ENCODE measurements at places on chromosomes 13 and 19.

DNA sequence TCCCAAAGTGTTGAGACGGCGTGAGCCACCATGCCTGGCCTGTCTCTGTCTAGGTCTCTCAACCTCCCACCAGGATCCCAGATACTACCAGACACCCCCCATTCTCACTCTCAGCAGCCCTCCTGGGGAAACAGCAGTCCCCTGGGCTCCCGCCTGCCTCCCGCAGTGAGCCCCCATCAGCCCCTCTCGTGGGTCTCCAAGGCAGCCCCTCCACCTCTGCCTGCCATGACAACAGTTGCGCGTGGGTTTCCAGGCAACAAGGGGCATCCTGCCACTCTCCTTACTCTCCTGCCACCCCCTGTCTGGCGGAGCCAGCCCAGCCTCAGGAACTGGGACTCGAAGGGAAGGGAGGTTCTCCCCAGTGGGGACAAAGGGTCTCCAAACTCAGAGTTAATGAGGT lies 5.2 kb downstream of the LRRC4B start:
- no peak for DNase-seq

GRCh38 chr19:51417810-51418157 lies 342 bp upstream of the SIGLEC10 start:
- no peak for DNase-seq

DNA sequence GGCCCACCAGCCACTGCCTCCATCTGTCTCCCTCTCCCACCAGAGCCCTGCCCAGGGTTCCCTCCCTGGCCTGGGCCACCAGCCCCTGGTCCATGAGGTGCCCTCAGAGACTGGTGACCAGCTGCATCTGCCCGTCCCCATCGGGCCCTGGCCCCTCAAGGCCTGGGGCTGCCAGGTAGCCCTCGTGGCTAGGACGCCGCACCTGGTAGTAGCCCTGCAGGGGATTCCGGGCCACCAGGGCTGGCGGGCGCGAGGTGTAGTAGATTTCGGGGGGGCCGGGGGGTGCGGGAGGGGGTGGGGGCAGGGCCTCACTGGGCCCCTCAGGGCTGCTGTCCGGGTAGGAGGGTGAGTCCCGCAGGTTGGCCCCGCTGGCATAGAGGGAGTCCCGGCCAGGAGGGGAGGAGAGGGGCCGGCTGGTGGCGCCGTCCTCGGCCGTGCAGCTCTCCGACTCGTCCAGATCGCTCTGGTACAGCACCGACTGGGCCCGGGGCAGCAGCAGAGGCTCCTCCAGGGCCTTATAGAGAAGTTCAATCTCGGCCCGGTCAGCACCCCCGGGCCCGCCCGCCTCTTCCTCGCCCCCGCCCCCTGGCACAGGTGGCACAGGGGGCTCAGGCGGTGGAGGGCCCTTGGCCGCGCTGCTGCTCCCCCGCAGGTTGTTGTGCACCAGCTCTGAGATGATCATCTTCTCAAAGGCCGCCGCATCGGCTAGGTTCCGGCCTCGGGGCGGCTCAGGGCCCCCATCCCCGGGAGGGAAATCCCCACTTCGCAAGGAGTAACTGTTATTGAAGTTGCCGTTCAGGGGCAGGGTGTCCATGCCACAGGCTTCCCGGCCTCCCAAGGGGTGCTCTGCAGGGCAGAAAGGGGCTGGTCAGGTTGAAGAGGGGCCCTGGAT lies 14.6 kb upstream of the ASF1B start:
- DNase-seq, result no peak

DNA sequence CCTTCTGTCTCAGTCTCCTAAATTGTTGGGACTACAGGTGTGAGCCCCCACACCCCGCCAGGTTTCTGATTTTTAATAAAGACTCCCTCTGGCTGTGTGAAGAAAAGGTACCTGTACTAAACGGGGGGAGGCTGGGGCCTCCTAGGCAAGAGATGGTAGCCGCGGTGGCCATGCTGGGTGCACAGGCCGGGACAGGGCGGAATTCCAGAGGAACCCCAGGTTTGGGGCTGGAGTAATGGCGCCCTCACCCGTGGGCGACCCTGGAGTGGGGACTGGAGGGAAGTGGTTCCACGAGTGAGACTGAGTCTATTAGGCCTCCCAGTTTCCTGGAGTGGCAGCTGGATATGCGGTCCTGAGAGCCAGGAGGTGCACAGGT lies 1.6 kb upstream of the CBARP start:
- DNase-seq, result no peak
